ENCODE measurements at places on chromosomes 2 and 18.

GRCh38 chr2:142509401-142509800 lies 368.1 kb upstream of the KYNU start:
- DNase-seq: no peak

DNA sequence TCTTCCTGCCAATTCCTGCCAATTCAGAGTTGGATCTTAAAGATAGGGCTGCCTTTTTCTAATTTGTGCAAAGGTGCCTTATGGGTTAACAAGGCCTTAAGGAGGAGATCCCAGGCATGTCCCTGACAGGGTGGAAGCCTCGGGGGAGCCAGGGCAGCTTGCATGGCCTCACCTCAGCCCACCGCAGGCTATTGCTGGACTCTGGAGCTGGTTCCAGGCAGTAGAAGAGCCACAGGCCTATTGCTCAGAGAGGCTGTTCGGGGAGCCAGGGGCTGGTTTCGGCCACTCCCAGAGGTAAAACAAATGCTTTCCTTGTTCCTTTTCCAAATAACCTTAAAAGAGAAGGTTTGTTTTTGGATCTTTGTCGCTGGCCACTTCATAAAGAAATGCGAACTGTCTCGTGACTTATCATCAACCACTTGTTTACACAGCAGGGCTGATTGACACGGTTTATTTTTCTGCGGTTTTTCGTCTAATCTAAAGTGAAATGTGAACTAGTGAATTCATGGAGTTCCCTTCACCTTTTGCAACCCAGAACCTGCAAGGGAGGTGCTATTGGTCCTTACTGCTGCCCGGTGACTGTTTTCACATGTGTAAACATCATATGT lies 108.6 kb downstream of the APOB start:
- DNase-seq: no peak

- no peak for DNase-seq
Observed at GRCh38 chr2:8799004-8799403, 38.4 kb downstream of the KIDINS220 start.

GRCh38 chr2:20073460-20073859 lies 22.0 kb upstream of the LAPTM4A start:
- no peak for DNase-seq

- no peak for DNase-seq
Observed at GRCh38 chr2:229054311-229054710, 216.8 kb downstream of the PID1 start.

- no peak for DNase-seq
Observed at GRCh38 chr2:32614084-32614483, 13.8 kb upstream of the TTC27 start.

DNA sequence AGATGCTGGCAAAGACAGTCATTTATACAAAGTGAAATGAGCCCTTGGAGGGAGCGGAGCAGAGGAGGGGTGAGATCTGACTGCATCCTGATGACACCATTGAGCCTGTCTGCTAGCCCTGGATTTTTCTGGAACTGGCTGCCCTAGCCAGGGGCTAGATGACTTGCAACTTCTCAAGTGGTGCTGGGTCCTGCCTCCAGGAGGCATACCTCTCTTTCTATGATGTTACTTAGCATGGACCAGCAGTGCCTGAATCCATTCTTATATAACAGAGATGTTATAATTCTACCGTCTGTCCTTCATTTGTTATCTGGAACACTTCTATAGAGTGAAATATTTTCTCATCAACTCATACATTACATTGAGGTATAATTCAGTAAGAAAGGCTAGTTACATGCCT lies 8.5 kb upstream of the TWIST2 start:
- DNase-seq: no peak

GRCh38 chr2:121917143-121917542 lies 161.7 kb downstream of the TSN start:
- no peak for DNase-seq

DNA sequence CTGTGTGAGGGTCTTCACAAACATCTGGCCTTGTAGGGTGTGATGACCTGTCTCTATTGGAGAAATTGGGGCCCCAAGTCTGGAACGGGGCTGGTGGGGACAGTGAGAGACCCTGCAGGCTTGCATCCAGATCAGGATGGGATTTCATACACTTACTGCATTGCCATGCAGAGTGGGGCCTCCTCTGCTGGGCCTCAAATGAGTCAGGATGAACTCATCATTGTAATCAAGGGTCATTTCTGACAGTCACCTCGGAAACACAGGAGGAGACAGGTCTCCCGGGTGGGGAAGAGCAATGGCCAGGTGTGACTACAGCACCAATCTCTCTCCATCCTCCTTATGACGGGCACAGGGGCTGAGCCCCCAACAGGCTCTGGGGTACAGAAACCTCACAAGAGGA lies 48.1 kb upstream of the GALR1 start:
- DNase-seq: no peak

DNA sequence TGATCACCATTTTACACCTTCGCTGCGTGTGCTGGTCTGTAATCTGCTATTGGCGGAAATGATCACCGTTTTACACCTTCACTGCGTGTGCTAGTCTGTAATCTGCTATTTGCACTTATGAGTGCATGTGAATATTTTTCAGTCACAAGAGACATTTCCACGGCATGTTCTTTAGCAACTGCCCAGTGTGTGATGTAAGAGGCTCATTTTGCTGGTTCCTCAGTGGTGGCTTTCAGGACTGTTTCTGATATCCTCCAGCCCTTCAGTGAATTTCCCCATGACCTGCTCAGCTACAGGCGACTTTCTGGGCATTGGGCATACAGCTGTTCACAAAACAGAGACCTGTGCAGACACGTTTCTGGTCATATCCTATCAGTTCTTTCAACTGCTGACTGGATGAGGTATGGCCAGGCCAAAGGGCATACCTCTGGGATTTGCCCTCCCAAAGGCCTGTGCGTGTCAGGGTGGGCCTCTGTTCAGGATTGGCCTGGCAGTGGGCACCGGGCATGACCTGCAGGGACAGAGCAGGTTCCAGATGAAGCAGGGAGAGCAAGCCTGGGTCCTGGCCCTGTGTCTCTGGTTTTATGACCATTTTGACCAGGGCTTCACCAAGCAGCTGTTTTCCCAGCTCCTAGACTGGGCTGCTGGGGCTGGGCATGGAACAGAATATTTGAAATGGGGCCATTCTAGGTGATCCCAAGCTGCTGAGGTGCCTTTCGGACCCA lies 521 bp upstream of the PROM2 start:
- no peak for DNase-seq

DNA sequence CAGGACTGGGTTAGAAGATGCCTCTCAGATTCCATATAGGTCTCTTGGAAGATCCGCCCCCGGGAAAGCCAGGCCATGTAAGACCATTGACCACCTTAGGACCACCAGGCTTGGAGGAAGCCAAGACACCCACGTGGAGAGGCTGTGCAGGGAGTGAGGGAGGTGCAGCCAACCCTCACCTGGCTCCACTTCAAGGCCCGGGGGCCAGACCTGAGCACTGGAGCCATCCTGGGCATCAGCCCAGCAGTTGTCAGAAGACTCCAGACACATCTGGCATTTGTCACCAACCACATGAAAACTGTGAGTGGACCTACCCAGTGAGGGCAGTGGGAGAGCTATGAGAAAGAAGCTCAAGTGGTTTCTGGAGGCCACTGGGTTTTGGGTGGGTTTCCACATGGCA lies 214.4 kb downstream of the MYT1L start:
- no peak for DNase-seq

DNA sequence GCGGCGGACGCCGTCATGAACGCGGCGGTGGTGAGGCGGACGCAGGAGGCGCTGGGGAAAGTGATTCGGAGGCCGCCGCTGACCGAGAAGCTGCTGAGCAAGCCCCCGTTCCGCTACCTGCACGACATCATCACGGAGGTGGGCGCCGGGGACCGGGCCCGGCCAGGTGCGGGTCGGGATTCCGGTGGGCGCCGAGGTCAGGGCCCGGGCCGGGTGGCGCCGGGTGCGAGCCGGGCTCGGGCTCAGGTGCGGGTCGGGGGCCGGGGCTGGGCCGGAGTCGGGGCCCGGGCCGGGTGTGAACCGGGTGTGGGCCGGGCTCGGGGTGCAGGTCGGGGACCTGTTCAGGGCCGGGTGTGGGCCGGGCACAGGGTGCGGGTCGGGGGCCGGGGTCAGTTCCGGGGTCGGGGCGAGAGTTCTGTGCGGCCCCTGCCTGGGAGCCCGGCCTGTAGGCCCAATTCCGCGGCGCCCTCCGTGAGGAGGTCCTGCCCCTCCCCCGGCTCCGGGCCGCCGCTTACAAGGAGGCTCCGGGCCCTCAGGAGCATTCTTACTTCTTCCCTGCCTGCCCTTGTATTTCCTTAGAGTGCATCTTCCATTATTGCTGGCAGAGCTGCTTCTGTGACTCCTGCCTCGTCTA lies 447 bp downstream of the TRAF3IP1 start:
- DNase-seq: no peak

DNA sequence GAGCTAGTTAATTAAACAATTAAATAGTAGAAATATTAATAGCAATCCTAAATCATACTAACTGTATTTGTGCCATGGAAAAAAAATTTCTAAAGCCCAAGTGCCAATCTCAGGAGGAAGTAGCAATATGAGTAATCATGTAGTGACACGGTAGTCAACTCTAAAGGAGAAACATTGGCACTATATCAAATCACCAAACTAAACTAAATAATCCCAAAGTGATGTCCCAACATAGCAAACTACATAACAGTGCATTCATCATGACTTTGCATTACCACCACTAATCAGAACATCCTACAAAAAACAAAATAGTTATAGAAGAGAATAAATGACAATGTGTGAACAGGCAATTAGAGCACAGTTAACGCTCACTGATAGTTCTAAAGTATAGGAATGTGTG lies 195.1 kb downstream of the EXOC6B start:
- DNase-seq: no peak

DNA sequence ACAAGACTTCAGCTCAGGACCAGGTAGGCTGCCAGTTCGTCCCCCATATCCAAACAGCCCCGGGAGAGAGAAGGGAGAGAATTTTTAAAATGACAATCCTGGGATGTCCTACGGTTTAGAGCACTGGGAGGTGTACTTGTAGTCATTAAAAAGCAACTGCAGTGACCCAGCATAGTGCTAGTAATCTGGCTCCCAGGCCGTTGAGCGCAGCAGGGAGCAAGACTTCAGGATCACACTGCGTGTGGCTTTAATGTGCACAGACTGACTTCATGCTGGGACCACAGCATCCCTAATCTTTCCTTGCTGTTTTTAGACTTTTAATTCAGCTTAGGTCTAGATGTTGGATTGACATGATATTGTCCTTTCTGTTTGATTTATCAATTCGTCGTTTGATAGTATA lies 219.3 kb upstream of the FOSL2 start:
- no peak for DNase-seq

DNA sequence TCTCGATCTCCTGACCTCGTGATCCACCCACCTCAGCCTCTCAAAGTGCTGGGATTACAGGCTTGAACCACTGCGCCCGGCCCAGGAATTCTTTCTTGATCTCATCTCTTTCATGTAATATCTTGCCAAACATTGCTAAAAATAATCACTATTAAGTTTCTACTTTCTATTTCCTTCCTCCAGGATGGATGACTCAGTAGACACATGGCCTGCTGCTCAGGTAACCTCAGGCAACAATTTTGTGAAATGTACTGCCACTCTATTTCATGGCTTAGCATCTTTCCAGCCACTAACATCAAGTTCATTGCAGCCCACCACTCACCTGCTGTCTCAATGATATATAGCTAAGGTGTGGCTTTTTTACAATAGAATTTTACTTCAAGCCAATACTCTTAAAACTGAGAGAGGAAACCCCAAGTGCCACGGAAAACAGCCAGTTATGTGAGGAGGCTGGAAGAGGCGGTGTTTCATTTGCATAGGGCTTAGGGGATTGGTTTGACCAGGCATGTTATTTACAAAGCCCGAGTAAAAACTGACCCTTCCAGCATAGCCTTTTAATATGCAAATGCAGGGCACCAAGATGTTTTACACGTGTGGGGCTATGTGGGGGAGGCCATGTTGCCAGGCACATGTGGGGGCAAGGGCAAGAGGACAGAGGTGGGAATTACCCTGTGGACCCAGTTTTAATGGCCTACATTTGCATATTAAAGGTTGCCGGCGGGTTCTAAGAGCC lies 11.3 kb upstream of the SUMO1 start:
- no peak for DNase-seq

GRCh38 chr2:176461809-176462670 lies 192.8 kb downstream of the MTX2 start:
- DNase-seq: no peak

DNA sequence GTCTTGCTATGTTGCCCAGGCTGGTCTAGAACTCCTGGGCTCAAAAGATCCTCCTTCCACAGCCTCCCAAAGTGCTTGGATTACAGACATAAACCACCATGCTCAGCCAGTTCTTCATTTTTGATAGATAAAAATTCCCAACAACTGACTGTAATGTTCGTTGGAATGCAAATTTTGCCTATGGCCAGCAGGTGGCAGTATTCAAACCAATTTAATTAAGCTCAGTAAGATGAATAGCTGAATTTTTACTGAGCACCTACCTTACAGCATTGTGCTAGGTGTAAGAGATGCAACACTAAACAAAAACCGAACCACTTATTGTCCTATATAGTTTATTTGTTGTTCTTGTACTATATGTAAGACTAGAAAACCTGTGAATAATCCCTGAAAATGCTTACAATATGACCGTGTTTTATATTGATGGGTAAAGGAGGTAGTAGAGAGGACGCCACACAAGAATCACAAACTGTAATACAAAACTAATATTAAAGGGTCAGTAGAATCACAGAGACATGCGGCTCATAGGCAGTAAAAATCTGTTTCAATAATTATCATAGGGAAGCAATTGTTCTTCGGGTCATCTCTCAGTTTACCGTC lies 8.2 kb upstream of the TMEM182 start:
- DNase-seq: no peak

DNA sequence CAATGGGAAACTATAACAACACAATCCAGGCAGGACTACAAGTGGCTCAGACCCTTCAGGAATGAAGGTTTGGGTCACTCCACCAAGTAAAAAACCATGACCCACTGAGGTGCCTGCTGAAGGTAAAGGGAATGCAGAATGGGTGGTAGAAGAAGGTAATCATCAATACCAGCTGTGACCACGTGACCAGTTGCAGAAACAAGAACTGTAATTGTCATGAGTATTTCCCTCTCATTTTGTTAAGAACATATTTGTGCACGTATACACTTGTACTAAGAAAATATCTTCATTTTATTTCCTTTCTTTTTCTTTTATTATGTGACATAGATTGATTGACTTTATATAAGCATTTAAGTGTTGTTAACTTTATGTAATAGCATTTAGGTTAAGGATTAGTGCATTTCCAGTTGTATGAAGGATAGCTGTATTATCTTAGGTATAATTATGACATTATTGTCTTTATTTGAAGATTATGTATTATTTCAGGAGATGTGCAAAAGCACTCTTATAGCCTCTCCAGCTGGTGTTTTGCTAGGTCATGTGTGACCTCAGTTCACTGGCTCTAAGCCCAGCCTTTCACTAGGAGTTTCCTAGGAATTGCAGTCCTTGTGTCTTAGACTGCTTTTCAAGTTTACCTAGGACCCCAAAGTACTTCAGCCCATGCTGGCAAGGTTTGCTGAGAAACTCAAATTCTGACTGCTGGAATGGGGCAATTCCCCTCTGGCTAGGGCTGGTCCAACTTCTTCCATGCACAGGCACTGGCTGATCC lies 125.7 kb upstream of the DPP10 start:
- no peak for DNase-seq

DNA sequence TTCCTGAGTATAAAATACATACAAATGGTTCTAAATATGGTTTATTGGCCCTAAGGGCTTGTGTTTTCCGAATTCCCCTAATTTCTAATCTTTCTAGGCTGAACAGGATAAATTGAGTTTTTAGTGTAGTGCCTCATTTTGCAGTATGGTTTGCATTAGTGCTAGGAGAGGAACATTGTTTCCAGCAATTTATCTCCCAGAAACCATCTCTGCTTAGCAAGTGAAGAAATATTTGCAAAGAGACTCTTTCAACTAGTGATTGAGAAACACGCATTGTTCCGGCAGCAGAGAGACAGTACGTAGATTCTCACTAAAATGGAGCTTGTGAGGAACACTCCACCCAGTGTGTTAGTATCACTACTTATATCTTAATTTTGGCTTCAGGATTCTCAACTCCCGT lies 177.8 kb upstream of the EPAS1 start:
- DNase-seq: no peak
